ENCODE measurements at places on chromosomes 3 and 15.

DNA sequence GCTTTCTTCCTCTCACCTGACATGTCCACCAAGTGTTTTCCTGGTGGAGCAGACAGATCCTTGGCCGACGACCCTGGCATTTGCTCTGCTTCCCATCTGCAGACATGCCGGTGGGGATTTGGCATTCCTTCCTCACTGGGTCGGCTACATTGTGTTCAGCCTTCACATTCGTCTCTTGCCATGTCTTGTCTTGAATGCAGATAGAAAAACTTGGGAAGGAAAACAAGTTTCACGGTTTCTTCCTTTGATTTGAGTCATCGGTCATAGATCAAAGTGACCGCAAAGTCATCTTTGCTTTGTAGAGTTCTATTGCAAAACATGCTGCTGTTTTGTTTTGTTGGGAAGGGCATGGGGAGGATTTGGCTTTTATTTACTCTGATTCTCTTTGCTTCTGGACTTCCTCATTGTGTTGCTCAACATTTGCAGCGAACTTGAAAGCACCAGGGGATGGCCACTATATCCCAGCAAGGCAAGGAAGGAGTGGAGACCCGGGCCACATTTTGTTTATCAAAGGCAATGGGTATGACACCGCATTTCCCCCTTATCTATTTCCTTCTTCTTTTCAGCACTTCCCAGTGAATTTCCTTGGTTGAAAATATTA is 321.3 kb downstream of the CACNA2D3 start:
- DNase-seq = no peak

GRCh38 chr3:138081371-138082084 is 33.9 kb downstream of the DZIP1L start:
- DNase-seq = no peak

DNA sequence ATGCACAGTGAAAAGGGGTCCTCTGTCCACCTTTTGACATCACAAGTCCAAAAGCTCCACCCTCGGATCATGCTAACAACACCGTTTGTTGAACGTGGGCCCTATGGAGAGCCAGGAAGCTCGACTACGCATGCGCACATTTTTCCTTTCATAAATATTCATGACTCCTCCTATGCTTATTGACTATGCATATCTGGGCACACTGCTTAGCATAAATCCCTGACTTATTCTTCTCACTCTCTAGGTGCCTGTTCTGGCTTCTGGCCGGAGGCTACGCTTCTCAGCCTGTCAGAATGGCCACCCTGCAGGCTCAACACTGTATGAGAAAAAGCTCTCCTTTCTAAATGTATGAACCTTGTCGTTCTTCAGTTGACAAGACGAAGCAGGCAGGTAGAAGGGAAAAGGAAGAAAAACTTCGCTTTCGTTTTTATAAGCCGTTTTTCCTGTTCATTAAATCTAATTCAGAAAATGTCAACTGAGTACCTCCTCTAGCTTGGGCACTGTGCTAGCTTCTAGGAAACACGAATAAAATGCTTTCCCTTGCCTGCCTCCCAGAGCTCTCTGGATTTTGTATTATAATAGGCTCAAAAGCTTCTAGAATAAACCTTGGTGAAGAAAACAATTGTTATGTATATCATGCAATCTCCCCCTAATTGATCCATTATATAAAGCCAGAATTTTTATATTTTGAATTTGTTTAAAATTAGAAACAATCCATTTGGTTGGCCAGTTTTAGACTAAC is 207.7 kb downstream of the ATP10A start:
- DNase-seq = no peak

DNA sequence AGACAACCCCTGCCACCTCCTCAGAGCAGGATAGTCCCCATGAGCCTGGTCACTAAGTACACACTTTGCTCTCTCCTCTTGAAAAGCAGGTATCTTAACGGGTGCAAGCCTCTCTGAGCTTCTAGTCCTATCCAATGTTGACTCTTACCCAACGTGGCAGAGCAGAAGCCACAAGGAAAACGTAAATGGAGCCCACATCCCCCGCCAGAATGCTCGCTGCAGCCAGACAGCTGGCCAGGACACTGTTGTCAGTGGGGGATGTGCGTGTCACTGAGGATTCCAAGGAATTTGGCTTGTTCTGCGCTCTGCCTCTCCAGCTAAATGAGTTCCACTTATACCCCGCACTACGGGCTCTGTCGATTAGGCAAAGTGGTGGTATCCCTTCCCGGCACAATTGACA is 67.8 kb upstream of the IGF1R start:
- DNase-seq = no peak

DNA sequence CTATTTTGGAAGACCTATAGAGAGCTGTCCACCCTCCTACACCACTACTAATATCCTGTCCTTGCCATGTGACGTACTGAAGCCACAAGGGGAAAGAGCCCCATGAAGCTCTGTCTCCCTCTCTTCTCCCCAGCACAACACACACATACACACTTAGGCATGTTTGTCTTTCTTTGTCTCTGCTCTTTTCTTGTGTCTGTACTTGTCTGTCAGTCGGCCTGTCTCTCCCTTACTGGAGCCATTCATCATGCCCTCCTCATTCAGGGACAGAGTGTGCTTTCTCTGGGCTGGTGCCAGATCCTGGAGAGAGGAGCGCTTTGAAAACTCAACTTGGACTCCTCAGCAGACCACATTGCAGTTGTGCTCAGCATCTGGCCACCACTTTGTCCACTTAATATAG is 47.6 kb downstream of the PSMD6 start:
- DNase-seq = no peak

All from activated naive CD4-positive, alpha-beta T cell treated with anti-CD3 and anti-CD28 coated beads, Interleukin-2, amount 50 U/mL, for 16 hours (primary cell).